ENCODE measurements at places on chromosomes 1 and 21. TPM values are rescaled to one million over a fixed set of nuclear protein-coding genes. Genes with fewer than 3 reads are reported as not detected.
A peak's percentile ranks its signal among the peaks of the same experiment; 100 is the strongest.

DNA sequence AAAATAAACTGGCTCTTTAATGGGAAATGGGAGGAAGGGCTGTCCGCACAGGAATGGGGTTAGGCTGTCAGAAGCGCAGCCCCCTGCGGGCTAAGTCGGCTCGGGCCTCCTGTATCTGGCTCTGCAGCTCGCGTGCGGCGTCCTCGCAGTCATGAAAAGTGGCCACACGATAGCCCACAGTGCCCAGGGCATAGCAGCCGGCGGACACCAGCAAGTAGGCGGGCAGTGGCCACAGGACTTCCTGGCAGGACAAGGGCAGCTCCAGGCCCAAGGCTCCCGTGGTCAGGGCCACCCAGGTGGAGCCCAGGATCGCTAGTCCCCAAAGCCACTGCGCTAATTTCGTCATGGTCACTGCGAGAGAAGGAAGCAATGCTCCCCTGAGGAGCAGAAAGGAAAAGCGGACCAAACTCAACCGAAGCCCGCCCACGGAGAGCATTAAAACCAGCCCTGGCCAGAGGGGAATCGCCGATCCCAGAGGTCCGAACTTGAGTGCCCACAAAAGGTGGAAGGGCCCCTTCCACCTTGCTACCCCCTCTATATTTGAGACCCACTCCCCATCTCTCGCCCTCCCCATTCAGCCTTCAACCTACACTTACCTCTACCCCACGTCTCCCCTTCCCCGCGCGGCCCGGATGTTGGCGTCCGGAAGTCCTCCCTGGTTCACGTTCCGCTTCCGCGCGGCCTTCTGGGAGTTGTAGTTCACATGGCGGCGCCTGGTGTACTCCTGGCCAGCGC lies at the start of gene DPM3:
DPM3 (minus strand) TSS at position 637 of the 735 bp plus-strand sequence; CDS start at position 346, 291 bp downstream.
- DNase-seq = peak; percentile 85

- DNase-seq = no peak
Measured at GRCh38 chr21:45977396-45977795, 4.2 kb upstream of the COL6A1 start.

OR2T11 gene
- not detected for total RNA-seq

ZMYND12 gene
- total RNA-seq = 4.3 TPM

CRP gene
- total RNA-seq = not detected

GRCh38 chr1:54708385-54708784 lies 7.3 kb upstream of the TTC4 start:
- no peak for DNase-seq

- no peak for DNase-seq
Measured at GRCh38 chr1:47241114-47242113, 9.4 kb upstream of the TAL1 start.

- DNase-seq = no peak
Measured at GRCh38 chr21:39010629-39011404, 172.4 kb downstream of the PSMG1 start.

DNA sequence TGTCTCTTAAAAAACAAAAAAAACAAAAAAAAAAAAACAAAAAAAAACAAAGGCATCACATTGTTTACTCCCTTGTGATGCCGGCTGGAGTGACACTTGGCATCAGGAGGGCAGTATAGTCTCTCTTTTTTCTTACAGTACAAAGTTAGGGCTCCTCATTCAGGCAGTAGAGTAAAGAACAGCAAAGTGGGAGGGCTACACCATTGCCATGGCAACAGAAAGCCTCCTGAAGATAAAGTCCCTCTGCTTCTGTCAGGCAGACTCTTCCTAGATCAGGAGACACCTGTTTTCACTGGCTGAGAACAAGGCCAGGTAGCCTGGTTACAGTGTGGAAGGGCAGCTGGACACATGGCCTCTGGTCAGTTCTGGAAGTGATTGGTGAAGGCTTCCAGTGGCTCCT lies 41.3 kb upstream of the RAB3GAP2 start:
- DNase-seq = no peak

- no peak for DNase-seq
Measured at GRCh38 chr1:54280651-54281050, 80.7 kb downstream of the MRPL37 start.

GRCh38 chr1:154948079-154948478 lies 7.8 kb downstream of the PBXIP1 start:
- no peak for DNase-seq

PGBD5 gene
- under 0.01 TPM for total RNA-seq

PTPN7 gene
- 167 TPM for total RNA-seq

- no peak for DNase-seq
Measured at GRCh38 chr1:234602334-234603220, 7.4 kb downstream of the IRF2BP2 start.

DNA sequence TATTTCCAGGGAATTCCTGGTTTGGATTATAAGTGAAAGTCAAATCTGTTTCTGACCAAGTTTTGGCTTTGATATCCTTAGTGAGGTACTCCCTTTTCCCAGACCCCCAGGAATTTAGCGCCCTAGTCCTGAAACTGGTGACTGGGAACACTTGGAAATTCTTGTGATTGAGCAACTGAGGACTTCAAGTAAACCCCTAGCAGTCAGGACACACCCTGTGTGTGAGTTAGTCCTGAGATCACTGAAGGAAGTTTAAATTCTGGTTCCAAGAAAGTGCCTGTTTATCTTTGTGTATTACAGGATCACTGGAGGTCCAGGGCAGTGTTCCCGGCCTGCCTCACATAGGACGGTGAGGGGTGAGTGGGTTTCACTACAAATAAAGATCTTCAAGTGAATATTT lies 95.1 kb upstream of the F3 start:
- no peak for DNase-seq

GRCh38 chr21:39051588-39051949 lies 131.7 kb downstream of the PSMG1 start:
- DNase-seq = no peak

GRCh38 chr1:172940174-172940855 lies 110.4 kb downstream of the TNFSF18 start:
- DNase-seq = no peak

- DNase-seq = no peak
Measured at GRCh38 chr1:26701266-26701994, 5.6 kb downstream of the ARID1A start.

DNA sequence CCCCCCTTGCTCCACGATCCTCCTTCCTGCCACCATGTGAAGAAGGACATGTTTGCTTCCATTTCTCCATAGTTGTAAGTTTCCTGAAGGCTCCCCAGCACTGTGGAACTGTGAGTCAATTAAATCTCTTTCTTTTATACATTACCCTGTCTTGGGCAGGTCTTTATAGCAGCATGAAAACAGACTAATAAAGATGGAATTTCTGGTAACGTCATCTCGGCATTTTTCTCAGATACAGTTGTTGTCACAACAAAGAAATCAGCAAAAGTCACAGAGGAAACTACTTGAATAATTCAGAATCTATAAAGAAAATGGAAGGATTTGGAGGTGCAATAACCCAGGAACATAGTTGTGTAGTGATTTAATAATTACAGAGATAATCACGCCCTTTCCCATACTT lies 4.4 kb downstream of the APCS start:
- no peak for DNase-seq

DNA sequence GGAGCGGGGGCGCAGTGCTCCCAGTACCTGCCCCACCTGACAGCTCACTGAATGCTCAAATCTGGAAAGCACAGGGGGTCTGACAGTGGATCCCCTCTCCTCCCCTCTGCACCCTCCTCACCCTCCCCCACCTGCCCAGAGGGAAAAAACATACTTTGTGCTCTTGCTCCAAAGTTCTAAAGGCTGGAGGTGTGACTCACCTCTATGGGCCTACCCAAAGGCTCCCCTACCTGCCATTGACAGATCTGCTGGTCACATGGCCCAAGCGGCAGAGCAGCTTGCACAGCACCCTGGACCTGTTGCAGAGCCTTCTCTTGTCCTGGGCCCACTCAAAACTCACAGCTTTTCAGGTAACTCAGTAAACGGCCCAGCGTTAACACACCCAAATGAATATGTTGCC lies 55.7 kb downstream of the ADSS2 start:
- no peak for DNase-seq

- no peak for DNase-seq
Measured at GRCh38 chr1:183023146-183023600, at the start of gene LAMC1. Gene LAMC1, plus strand, starts transcription at chr1:183023420. Its CDS starts 297 bp downstream, at chr1:183023717.

- no peak for DNase-seq
Measured at GRCh38 chr1:243454328-243454997, 198.6 kb downstream of the SDCCAG8 start.

GRCh38 chr1:7000720-7001119 lies 215.5 kb downstream of the CAMTA1 start:
- DNase-seq = no peak

DNA sequence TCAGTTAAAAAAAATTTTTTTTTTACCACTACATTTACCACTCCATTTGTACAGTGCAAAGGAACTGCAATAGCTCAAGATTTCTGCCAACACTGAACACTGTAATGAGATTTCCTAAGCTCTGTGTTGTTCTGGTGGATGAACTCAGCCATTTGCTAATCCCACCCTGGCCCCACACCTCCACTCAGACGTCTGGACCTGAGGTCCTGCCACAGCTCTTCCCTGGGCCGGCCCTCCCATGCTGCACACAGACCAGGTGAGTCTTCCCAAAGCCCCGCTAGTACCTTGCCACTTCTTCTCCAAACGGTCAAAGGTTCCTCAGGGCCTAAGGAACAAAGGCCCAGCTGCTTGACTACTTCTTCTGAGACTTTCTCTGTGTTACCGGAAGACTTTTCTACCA lies 56.4 kb downstream of the SLC45A1 start:
- DNase-seq = no peak

LINGO4 gene
- under 0.01 TPM for total RNA-seq

KPRP gene
- total RNA-seq = not detected

GRCh38 chr1:40769815-40770214 lies 13.8 kb upstream of the KCNQ4 start:
- DNase-seq = no peak

SPRR3 gene
- total RNA-seq = not detected

DNA sequence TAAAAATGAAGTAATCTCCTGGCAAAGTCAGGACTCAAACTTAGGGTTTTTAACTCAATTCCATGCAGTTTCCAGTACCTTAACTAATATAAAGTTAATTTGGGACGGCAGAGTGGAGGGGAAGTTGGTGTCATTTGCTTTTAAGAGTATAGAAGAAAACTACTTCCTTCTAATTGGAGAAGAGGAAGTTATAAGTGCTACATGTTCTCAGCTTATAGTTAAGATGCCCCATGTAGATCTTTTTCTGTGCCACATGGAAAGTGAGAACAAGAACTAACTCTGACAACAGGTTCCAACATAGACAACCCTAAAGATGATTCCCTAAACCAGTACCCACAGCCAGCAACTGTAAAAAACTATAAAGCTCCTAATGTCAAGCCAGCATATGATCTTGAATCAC lies 11.5 kb downstream of the RRAGC start:
- peak; percentile 13 for DNase-seq
